ENCODE measurements at places on chromosomes 7 and 10.

DNA sequence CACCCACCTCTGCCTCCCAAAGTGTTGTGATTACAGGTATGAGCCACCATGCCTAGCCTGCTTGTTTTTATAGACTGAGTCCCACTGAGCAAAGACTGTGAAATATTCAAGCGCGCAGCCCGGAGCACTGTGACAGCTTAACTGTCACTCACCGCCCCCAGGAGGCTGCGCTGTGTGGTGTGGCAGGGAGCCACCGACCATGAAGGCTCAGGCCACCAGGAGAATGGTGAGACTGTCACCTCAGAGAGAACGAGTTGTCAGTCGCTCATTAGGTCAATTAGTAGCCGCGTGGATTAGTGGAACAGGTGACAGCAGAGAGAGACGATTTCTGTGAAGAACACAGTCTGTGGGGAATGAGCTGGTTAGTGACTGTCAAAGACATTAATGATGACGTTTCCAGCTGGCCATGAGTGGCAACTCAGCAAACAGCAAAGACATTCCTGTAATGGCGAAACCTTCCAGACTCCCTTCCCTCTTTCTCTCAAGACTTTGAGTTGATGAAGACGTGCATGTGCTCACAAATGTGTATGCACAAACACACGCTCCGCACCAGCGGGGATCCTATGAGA is 64.5 kb downstream of the CYCS start:
- peak; percentile 66 for DNase-seq

GRCh38 chr7:28036696-28037095 is 143.9 kb downstream of the JAZF1 start:
- DNase-seq, result no peak

- DNase-seq, result no peak
Observed at GRCh38 chr10:98031440-98031839, 1.0 kb upstream of the CRTAC1 start.

DNA sequence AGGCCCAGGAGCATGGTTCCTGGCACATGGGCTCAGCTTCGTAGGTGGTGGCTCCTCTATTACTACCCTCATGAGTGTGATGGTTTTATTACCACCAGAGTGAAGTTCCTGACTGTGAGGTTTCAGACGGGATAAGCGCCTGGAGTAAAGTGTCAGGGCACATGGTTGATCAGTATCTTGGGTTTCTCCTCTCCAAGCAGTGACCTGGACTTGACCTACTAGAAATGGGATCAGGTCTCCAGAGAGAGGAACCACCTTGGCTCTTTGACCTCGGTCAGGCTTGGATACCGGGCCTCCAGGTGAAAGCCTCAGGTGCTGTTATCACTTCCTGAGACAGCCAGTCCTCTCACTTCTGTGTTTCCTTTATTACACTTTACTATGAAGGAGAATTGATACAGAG is 67.7 kb downstream of the GRK5 start:
- DNase-seq, result no peak

GRCh38 chr10:63767138-63767801 is 246.1 kb downstream of the REEP3 start:
- DNase-seq, result no peak

DNA sequence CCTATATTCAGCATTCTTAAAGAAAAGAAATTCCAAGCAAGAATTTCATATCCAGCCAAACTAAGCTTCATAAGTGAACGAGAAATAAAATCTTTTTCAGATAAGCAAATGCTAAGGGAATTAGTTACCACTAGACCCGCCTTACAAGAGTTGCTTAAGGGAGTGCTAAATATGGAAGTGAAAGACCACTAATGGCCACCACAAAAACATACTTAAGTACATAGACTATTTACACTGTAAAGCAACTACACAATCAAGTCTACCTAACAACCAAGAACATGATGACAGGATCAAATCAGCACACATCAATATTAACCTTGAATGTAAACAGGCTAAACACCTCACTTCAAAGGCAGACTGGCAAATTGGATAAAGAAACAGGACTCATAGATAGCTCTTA is 42.2 kb upstream of the NME8 start:
- DNase-seq, result no peak

- no peak for DNase-seq
Observed at GRCh38 chr7:81632418-81632817, 137.4 kb downstream of the HGF start.

DNA sequence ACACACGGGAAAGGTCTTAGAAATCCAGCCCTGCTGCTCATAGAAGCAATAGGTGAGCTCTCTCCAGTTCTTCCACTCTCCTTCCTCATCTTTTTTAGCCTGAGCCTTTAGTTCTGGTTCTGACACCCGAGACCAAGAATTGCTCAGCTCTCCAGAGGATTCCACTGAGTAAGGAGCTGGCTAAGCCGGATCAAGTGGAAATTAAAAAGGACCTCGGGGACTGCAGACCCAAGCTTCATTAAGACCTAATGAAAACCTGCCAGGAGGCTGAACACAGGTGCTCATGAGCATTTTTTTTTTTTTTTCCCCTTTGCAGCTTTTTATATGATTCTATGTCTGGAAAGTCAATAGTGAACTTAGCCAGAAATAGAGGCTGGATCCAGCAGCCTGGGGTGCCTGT is 1176.0 kb upstream of the AUTS2 start:
- DNase-seq, result no peak

DNA sequence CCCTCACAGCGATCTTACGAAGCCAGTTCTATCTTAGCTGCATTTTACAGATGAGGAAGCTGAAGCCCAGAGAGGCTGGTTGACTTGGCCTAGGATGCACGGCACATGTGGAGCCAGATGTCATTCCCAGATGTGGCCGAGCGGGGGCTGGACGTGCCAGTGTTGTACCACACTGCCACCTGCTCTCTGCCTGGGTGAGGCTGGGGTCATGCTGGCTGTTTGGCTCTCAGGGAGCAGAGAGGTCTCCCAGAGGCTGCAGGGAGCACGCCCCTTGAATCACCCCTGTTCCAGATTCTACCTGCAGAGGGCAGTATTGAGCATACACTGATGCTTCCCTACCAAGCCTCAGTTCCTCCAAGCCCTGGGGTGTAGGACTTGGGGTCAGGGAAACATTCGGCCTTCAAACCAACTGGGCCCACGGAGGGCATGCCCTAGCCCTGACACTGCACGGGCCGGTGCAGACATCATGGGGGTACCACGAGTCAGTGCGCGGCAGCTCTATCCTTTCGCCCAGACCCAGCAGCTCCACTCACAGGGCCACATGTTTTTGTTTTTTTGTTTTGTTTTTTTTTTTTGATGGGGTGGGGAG is 3.8 kb upstream of the GTF2IRD1 start:
- peak; percentile 70 for DNase-seq
